ENCODE measurements at places on chromosomes 5 and 9.

DNA sequence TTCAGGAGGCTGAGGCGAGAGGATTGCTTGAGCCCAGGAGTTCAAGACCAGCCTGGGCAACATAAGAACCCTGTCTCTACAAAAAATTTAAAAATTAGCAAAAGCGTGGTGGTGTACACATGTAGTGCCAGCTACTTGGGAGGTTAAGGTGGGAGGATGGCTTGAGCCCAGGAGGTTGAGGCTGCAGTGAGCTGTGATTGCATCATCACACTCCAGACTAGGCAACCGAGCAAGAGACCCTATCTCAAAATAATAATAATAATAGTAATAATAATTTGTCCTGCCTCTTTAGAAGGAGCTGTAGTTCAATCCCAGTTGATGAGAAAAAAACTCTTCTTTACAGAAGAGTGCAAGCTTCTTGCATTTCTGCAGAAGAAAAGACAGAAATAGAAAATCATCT is 10.0 kb upstream of the CD74 start:
- DNase-seq = no peak

DNA sequence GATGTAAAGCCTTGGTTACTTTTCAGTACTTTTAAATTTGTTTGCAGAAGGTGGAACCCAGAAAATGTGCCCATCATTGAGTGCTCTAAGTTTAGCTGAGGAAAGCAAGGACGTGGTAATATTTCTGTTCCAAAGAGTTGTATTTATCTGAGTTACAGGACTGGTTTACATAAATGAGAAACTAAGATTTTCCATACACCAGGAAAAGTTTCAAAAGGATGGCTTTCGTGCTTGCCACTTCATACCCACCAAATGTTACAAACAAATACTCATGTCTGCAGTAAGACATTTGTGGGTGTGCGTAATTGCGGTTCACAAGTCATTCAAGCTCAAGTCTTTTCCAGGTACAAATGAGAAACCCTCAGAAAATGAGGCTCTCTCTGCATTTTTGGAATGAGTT is 68.1 kb downstream of the CWC27 start:
- DNase-seq = no peak

GRCh38 chr5:133709209-133709725 is 96.9 kb upstream of the FSTL4 start:
- DNase-seq = no peak

DNA sequence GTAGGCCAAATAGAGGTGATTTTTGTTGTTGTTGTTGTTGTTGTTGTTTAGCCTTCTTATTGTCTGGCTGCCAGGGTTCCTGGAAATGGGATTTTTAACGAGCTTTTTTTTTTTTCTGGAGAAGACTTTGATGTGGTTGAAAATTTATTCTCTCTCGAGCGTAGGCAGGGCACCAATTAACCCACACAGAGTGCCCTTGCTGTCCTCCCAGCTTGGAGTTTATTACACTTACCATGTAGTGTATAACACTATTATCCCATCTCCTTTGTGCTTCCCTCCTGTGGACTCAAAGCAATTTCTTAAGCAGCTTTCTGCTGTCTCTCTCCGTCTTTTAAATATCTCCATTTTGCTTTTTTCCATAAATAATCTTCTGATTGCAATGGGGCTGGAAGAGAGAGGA is 57.4 kb downstream of the OR2K2 start:
- no peak for DNase-seq

- no peak for DNase-seq
These were observed 43.9 kb downstream of the MCCC2 start for GRCh38 chr5:71631070-71631469.

DNA sequence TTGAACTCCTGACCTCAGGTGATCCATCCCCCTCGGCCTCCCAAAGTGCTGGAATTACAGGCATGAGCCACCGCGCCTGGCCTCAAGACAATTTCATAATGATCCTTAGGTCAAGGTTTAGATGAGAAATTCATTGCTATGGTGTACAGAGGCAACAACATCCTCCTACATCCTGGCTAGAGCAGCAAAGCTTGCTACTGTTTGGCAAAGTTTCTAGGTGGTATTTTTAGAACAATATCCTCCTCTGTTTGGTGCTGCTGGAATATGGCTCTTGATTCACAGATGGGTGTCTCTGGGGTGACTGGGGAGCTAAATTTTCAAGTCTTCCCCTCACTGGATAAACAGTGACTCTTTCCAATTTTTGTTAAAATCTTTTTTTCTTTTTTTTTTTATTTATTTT is 30.6 kb downstream of the CRHBP start:
- no peak for DNase-seq

DNA sequence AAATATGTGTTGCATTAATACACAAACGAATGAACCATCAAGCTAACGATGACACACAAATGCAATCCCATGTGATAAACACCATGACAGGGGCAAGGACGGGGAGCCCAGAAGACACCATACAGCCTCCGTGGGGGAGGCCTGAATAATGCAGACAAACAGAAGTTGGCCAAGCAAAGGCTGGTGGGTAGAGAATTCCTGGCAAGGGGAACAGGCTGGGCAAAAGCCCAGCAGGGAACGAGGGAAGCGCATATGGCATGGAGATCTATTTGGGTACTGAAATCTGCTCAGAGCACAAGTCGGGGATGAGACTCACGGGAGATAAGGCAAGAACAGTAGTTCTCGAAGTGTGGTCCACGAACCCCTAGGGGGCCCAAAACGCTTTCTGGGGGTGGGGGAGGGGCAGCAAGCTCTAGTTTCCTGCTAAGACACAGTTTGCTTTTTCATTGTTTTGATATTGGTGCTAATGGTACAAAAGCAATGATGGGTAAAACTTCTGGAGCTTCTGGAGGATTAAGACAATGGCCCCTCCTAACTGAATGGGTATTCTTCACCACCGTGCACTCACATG is 42.9 kb upstream of the FBXW11 start:
- no peak for DNase-seq

DNA sequence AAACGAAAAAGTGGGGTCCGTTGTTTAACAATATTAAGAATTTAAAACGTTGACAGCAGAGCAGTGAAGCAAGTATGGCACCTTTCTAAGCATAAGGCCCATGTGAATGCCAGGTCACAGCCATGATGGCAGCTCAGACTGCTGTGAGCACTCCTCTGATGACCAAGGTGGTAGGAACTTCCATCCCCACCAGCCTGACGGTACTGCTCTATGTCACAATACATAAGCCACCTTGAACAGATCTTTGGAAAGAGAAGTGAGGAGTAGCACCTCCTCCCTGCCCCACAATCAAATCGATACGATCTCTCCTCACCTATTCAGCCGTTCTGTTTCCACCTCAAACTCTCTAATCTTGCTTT is 105.9 kb downstream of the DCP2 start:
- no peak for DNase-seq

- no peak for DNase-seq
These were observed 44.1 kb upstream of the SYNPO start for GRCh38 chr5:150596313-150596712.

DNA sequence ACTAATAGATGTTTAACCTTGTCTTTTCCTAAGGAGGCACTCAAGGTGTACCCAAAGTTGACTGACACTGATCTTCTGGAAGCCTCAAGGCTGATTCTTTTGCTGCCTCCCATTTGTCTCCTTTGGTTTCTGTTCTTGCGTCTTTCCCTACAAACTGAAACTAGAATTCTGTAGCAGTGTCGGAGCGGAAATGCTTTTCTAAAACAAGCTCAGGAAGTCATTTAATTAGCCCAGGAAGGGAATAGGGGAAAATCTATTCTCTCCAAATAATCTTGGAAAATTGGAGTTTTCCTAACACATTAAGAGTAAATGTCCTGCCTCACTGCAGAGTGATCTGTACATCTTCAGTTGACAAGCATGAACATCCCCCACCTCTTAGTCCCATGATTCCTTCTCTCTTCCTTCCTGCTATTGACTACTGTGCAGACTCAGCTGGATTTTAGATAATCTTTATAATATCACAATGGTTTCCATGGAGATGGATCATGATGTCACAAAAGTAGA is 182.7 kb downstream of the NR3C1 start:
- no peak for DNase-seq

GRCh38 chr5:62498961-62499360 is 79.7 kb upstream of the LRRC70 start:
- DNase-seq = no peak

- no peak for DNase-seq
These were observed 53.9 kb upstream of the KCNN2 start for GRCh38 chr5:114308017-114308416.

GRCh38 chr9:111917980-111918379 is 21.4 kb downstream of the UGCG start:
- no peak for DNase-seq
